ENCODE measurements at places on chromosomes 7 and 10.

- DNase-seq, result no peak
Measured at GRCh38 chr7:46972205-46972604, 609.7 kb downstream of the TNS3 start.

DNA sequence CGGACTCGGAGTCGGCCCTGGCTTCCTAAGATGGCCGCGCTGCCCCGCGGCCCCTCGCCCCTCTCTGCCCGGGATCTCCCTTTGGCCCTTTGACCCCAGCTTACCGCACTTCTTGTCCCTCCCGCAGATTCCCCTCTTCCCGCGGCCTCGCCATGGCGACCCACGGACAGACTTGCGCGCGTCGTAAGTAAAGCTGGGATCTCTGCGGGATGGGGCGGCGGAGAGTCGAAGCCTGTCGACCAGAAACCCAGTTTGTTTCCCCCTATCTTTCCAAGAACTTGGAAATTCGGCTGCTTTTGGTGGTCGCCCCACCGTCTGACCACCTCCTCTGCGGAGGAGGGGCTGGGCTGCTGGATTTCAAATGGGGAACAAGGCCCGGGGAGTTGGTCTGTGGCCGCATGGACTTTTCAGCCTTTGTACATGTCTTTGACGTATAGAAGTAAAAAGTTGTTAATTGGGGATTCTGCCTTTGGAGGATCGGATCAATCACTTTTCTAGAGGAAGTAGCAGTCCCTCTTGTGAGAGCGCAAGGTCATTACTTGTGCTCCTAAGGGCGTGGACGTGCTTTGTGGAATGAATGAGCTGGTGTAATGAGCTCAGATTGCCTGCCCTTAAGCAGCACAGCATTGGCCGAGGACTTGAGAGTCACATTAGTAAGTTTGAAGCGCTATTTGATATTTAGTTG, 553 bp downstream of the VDAC2 start:
- DNase-seq, result peak; percentile 43

- DNase-seq, result no peak
Measured at GRCh38 chr7:3043544-3044371, at the start of gene CARD11. TSS of gene CARD11 (minus strand) at chr7:3043867. CDS start at chr7:2958506, 85,361 bp downstream.

DNA sequence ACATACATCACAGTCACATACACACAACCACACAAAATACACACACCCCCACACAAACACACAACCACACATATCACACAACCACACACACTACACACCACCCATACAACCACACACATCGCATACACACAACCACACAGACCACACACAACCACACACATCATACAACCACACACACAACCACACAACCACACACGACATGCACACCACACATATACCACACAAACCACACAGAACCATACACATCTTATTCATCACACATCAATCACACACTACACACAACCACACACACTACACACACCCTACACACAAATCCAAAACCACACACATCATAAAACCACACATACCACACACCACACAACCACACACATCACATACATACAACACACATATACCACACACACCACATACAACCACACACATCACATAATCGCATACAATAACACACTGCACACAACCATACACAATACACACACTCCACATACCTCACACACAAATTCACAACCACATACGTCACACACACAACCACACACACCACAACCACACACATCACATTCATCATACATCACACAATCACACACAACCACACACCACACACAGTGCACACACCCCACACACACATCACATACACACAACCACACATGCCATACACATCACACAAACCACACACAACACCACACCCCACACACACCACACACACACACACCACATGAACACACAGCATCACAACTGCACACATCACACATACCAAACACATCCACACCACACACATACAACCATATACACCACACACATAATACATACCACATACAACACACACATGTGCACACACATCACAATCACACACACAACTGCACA, 30.4 kb downstream of the GPRIN2 start:
- DNase-seq, result no peak

DNA sequence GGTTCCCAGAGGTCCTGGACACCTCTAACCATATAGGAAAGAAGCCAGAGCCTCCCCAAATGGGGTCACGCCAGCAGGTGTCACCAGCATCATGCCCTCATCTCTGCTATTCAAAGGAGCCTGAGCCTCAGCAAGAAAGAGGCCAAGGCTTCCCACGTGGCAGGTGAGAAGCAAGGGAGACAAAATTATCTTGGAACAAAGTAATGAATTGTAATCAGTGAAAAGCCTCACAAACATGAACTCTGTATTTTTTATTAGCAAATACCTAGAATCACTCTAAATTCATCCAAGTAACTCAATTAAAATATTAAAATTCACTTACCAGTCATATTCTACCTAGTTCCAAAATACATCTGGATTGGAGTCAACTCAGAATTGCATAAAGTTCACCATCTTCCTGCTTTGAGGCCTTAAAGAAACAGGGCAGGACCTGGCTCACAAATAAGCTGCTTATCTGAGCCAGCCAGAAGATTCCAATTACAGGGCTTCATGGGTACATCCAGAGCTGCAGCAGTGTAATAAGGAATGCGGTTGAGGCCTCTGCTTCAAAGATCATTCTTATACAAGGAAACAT, 68.7 kb downstream of the SGMS1 start:
- no peak for DNase-seq

- no peak for DNase-seq
Measured at GRCh38 chr10:91820144-91820543, 21.9 kb downstream of the TNKS2 start.

GRCh38 chr10:74361678-74362077, 210.7 kb downstream of the ADK start:
- DNase-seq, result no peak
